ENCODE measurements at places on chromosomes 2 and 18.

DNA sequence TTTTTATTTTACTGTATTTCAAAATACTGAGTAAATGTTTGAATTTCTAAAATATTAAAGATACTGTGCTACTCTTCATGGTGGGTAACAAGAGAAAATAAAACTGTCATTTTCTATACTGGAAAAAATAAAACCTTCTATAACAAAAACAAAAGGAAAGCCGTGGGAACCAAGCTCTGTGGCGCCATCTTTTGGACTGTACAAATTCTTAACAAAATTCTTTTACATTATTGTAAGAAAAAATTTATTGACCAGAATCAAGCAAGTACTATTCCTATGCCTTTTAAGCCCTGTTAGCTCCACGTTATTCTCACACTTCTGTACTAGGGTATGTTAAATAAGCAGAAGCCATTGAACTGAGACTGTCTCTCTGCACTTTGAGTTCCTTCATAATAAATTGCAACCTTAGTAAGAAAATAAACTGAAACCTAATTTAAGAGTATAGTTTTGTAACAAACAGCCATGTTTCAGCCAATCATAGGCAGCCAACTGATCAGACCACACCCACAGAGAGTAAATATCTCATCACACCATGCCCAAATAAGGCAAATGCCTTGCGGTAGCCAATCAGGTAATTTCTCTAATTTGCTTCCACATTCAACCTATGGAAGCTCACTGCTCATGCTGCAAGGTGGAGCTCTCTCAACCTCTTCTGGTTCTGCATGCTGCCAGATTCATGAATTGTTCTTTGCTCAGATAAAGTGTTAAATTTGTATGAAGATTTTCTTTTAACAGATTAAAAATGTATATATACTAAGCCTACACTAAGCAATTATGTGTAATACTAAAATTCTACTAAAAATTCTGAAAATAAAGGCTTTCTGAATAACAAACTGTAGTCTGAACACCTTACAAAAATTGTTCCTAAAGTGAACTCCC is 42.2 kb downstream of the HIBCH start:
- DNase-seq, result no peak

DNA sequence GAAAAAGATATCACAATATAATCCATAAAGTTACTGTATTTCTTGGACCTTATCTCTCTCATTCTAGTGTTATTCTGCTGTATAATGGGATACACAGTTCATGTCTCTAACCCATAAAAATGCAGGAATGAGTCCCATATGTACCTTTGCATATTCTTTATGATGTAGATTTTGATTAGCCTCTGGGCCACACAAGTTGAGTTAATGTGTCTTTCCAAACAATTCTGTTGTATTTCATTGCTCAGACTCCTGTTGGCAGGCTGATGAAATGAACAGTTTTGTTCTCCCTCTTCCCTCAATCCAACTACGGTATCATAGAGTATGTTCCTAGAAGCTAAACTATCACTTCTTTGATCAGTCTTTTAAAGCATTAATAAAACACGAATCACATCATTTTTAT is 113.2 kb upstream of the SATB2 start:
- no peak for DNase-seq

DNA sequence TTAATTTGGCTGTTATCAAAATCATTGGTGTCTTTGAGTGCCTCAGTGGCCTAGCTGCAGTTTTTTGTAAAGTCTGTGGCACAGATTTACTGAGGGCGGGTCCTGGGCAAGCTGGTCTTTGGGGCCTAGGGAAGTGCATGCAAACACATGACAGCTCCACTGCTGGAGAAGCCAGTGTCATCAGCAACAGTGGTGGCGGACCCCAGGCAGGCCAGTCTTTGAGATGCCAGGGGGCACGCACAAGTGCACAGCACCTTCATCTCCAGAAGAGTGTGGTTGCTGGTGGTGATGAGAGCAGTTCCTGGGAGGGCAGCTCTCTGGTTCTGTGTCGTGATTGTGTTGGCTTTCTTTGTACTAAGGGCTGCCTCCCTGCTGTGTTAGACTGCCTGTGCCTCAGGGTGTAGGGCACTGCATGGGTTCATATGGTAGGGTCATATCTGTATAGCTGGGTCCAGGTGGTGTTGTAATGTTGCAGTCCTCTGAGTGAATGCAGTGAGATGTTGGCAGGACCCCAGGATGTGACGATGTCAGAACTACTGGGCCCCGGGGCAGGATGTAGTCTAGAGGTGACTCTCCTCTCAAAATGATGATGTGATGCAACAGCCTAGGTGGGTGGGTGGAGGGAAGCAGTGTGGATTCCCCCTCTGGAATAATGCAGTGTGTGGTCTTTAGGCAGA is 646.7 kb upstream of the CDH2 start:
- no peak for DNase-seq

- DNase-seq, result peak; percentile 5
Observed at GRCh38 chr2:231781798-231782726, 980 bp upstream of the PDE6D start.

- peak; percentile 45 for DNase-seq
Observed at GRCh38 chr2:160431441-160431840, 62.2 kb downstream of the RBMS1 start.

- peak; percentile 2 for DNase-seq
Observed at GRCh38 chr18:25310045-25310444, 41.9 kb downstream of the ZNF521 start.

- no peak for DNase-seq
Observed at GRCh38 chr2:115234186-115234585, 791.7 kb downstream of the DPP10 start.

Measured in naive B cell (primary cell).